CD14-positive monocyte (primary cell): ENCODE measurements at places on chromosomes 6 and 20. TPM values are rescaled to one million over a fixed set of nuclear protein-coding genes. Genes with fewer than 3 reads are reported as not detected.

DNA sequence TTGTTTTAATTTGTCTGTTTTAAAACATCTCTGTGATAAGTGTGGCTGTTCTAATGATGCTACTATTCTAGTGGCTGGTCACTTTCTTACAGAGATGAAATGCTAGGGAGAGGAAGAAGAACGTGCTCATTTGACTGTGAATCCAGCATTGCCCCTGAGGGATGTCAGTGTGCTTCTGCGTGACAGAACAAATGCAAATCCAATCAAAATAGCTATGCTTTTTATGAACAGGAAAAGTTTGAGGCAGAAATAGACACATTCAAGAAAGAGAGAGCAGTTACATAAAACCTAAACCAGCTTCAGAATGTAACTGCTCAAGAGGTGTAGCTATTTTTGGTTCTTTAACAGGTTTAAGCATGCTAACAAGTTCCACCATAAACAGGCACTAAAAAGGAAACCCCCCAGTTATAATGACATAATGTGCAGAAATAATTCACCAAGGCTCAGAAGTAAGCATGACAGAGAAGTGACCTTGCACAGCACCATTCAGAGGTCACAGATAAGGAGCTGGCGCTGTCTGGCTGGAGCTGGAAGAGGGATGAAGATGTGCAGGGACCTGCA, 385.3 kb downstream of the EPM2A start:
- no peak overlapping the region for H3K27ac ChIP-seq
- H3K27me3 ChIP-seq: no peaks in the 10 kb centered on the region
- no peak overlapping the region for H3K4me3 ChIP-seq
- no peak for DNase-seq
- no peaks in the 10 kb centered on the region for H3K4me1 ChIP-seq

GRCh38 chr6:31851485-31851832, 11.2 kb downstream of the NEU1 start:
- H3K27me3 ChIP-seq: no peaks in the 10 kb centered on the region
- no peak overlapping the region for H3K4me3 ChIP-seq
- H3K36me3 ChIP-seq: no peaks in the 10 kb centered on the region
- no peak overlapping the region for H3K27ac ChIP-seq
- no peak for DNase-seq

Gene CCN6
- not detected in 2 replicates for polyA plus RNA-seq

Gene SIRPB2
- 81.5 TPM for polyA plus RNA-seq
